NCI-H446 (cell line): ENCODE measurements at places on chromosomes 1 and 21.

DNA sequence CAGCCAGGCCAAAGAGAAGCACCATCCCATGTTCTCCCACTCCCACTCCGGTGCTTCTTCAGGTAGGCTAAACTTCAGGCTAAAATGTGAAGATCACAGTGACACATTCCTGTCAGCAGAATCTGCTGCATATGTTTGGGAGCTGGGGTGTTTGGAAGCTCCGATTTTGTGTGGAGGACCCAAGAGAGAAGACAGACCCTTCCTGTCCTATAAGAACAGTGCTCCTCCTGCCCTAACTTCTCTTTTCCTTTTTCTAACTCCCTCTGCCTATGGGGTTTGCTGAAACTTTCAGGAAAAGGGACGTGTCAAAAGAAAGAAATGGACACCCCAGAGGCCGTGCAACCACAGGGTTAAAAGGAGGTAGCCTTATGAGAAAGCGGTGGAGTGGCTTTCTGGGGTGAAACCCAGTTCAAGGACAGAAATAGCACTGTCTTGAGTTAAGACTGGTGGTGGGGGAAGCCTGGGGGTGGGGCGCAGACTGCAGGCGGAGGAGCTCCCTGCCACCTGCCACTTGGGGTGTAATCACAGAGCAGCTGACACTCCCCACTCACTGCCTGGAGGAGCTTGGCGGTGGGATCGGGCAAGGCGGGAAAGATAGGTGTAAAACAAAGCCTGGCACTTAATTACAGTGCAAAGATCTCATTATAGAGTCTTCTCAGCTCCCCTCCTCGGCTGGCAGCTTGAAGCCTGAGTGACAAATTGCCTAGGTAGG is 645 bp upstream of the TLR5 start:
- DNase-seq: no peak

DNA sequence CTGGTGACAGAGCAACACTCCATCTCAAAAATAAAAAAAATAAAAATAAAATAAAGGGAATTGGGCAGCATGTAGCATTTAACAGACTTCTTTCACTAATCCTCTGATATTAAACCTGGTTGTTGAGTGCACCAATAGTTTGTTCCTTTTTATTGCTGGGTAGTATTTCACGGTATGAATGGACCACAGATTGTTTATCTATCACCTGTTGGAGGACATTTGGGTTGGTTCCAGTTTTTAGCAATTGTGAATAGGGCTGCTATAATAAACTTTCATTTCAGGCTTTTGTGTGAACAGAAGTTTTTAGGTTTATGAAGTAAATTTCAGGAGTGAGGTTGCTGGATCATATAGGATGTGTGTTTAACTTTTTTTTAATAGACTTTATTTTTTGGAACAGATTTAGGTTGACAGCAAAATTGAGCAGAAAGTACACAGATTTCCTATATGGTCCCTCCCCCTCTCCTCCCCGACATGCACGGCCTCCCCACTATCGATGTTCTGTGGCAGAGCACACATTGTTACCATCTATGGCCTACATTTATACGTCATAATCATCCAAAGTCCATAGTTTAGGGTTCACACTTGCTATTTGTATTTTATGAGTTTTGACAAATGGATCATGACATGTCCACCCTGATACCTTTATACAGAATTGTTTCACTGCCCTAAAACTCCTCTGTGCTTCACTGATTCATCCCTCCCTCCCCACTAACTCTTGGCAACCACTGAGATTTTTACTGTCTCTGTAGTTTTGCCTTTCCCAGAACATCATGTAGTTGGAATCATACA is 66.1 kb upstream of the TMPRSS2 start:
- no peak for DNase-seq

GRCh38 chr1:48025076-48025475 is 27.9 kb upstream of the TRABD2B start:
- no peak for DNase-seq

DNA sequence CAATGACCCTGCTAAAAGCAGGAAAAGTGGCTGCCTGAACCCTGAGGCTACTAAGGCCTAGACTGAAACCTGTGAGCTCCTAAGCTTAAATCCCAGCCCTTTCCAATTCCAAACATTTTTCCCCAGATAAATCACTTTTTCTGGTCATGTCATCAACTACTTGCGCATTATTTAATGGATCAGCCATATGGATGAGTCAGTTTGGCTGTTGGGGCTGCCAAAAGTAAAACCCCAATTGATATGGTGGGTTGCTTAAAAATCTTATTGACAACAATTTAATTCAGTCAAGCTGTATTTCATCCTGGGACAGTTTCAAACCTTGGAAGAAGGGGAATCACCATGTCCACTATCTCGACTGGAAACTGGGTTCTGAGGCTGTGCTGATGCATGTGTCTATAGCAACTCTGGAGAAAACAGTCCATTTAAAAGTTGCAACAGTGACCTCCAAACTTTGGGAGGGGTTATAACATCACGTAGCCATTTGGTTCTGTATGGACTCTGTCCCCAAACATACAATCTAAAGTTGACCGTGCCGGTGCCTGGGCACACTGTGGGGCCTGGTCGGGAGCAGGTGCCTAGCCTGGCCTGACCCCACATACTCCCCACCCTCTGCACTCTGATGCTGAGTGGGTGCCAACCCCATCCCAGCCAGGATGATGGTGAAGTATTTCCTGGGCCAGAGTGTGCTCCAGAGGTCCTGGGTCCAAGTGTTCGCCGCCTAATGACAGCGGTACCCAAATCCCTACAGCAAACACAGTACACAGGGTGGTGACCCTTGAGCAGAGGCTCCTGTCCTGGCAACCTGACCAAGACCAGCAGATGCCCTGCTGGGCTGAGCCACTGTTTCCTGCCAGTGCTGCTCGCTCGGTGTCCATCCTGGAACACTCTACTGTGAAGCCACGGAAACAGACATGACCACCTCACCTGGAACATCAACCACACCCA is 46.5 kb upstream of the LRRC52 start:
- DNase-seq: no peak

- DNase-seq: no peak
Measured at GRCh38 chr21:32794644-32795079, 23.1 kb upstream of the PAXBP1 start.

DNA sequence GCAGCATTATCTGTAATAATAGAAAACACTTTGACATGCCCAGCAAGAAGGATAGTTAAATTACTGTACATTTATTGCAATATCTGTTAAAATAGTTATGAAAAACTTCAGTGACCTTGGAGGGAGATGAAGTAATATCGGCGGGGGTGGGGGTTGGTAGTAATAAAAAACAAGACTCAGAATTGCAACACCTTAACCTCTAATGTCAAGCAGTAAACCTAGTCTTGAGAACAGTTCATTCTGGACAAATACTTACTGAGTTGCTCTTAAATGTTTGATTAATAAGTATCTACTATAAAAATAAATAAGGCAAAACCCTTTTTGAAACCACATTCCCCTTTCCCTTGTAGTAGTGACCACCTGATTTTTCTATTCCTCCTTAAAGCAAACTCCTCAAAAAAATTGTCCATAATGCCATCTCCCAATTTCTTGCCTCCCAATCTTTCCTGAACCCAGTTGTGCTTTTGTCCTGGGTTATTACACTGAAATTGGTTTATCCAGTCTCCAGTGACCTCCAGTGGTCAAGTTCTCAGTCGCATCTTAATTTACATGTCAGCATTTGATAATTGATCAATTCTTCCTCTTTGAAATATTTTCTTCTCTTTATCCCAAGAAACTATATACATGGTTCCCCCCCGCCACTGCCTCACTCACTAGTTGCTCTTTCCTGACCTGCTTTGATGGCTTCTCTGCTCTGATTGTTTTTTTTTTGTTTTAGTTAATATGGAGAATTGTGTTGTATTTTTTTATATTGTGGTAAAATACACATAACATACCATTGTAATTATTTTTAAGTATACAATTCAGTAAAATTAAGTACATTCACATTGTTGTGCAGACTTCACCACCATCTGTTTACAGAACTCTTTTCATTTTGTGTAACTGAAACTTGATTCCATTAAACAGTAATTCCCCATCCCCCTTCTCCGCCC is 36.8 kb downstream of the RAP1A start:
- peak; percentile 49 for DNase-seq

- no peak for DNase-seq
Measured at GRCh38 chr1:87196110-87196827, 132.4 kb upstream of the LMO4 start.

GRCh38 chr21:40047211-40047610 is 180.0 kb downstream of the PCP4 start:
- no peak for DNase-seq

DNA sequence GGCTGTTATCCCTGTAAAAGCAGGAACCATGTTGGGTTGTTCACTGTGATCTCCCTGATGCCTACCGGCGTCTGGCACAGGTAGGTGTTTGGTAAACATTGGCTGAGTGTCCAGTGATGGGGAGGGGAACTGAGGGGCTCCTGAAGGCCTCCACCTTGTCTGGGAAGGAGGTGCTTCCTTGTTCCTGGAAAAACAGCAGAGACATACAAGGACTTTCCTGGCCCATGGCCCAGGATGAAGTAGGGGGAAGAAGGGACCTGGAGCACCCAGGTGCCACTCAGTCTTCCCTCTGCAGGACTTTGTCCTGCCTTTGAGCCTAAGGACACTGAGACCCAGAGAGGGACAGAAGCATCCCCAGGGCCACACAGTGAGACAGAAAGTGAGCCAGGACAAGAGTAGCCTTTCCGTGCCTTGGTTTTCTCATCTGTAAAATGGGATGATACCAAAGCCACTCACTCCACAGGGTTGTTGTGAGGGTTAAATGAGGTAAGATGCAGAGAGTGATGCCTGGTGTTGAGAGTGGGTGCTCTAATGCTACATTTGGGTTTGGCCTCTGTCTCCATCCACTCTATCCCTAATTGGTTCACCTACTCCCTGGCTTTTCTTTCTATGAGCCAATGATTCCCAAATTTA is 6.1 kb upstream of the HEYL start:
- DNase-seq: no peak

- no peak for DNase-seq
Measured at GRCh38 chr1:62652387-62652786, 35.8 kb downstream of the DOCK7 start.

DNA sequence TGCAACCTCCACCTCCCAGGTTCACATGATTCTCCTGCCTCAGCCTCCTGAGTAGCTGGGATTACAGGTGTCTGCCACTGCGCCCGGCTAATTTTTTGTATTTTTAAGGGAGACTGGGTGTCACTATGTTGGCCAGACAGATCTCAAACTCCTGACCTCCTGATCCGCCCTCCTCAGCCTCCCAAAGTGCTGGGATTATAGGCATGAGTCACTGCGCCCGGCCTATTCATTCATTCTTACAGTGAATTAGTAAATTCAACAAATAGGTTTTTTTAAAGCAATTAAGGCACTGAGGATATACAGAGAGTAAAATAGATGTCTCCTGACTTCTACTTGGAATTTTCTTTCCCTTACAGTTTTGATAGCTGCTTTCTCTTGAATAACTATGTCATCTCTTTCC is 43.5 kb downstream of the CDC42 start:
- no peak for DNase-seq

DNA sequence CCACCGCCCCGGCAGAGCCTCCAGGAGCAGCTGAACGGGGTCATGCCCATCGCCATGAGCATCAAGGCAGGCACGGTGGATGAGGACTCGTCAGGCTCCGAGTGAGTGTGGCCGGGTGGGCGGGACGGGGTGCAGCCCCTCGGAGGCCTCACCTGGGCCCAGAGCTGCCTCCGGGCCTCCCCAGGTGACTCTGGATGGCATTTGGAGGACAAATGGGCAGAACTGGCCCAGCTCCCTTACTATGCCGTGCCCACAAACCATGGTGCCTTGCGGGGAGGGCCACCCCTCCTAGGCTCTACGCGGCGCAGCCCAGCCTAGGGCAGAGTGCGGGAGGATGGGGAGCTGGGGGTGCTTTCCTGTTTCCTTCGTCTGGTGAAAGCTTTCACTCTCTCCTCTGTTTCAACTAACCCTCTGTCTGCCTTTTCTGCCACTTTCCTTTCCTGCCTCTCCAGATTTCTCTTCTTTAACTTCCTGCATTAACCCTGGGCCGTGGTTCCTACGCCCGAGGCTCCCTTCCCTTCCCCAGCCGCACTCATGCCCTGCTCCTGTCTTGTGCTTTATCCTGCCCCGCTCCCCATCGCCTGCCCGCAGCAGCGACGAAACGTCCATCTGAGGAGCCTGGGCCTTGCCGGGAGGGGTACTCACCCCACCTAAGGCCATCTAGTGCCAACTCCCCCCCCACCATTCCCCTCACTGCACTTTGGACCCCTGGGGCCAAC is 9.2 kb downstream of the PSRC1 start:
- DNase-seq: no peak

- DNase-seq: no peak
Measured at GRCh38 chr1:41072051-41072450, 50.5 kb upstream of the SLFNL1 start.

- no peak for DNase-seq
Measured at GRCh38 chr1:157166590-157166989, 28.4 kb upstream of the ETV3 start.

DNA sequence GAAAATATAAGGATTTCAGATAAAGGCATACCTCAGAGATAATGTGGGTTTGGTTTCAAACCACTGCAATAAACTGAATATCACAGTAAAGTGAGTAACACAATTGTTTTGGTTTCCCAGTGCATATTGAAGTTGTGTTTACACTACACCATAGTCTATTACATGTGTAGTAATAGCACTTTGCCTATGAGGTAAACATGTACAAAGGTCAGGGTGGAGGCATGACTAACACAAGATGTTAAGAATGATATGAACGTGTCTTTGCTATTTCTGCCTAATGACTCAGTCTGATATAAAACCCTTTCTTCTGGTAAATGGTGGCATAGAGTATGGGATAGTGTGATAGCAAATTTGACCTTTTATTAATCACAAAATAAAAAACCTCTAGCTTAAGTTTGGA is 621.5 kb upstream of the ADGRL2 start:
- DNase-seq: no peak

GRCh38 chr1:111620441-111620971 is 917 bp downstream of the RAP1A start:
- DNase-seq: no peak

DNA sequence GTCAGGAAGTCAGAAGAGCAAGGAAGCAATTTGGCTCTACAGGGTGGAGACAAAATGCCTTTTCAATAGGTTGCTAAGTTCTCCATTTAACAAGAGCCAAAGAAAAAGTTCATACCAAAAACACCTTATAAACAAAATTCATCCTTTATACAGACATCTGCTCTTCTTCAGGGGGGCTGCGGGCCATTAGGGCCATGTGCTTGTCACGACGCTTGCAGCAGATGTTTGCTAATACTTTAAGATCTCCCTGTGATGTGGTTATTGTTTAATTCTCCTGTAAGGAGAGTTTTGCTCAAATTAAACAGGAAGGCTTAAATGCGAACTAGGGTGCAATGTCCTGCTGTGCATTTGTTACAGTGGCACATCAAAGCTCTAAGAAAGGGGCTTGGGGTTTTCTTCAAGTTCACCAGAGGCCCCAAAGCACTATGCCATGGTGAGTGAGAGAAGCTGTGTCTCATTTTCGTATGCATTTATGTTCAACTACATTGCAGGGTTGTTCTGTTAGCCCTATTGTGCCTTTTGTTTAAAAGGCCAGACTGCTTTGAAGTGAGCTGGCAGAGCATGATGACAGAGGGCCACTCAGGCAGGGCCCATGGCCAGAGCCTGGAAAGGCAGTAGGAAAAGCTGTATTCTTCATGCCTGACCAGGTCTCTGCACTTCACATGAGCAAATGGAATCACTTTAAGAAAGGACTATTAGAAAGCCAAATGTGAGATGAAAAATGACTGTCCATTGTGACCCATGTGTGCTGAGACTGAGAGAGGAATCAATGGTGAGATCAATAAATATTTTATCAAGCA is 24.8 kb upstream of the NTPCR start:
- DNase-seq: no peak

GRCh38 chr1:89808441-89809117 is 12.3 kb upstream of the LRRC8D start:
- DNase-seq: no peak
